ENCODE measurements at places on chromosomes 12 and 14.

- no peak for DNase-seq
These were observed 49.1 kb downstream of the CCER1 start for GRCh38 chr12:90905691-90906370.

- DNase-seq = no peak
These were observed 80.4 kb downstream of the DUSP16 start for GRCh38 chr12:12482150-12482761.

DNA sequence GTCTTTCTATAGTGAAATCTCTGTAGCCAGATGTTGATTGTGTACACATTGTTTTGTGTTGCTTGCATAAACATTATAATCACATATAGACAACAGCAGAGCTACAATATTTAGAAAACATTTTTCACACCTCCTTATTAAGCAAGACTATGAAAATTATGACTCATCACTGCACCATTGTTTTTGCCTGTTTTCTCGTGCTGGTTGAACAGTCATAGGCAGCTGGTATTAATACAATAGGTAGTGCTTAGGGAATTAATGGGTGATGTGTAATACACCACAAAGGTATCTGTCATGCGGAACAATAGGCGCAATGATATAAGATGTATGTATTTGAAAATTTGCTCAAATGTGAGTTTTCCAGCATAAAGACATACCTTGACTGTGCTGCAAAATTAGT, 449.3 kb downstream of the FOXG1 start:
- DNase-seq = no peak

GRCh38 chr12:42270596-42270995, 32.5 kb upstream of the YAF2 start:
- DNase-seq = no peak

- no peak for DNase-seq
These were observed 17.4 kb downstream of the MVK start for GRCh38 chr12:109591041-109591440.

GRCh38 chr12:111256629-111257434, 112.1 kb downstream of the PHETA1 start:
- DNase-seq = no peak

DNA sequence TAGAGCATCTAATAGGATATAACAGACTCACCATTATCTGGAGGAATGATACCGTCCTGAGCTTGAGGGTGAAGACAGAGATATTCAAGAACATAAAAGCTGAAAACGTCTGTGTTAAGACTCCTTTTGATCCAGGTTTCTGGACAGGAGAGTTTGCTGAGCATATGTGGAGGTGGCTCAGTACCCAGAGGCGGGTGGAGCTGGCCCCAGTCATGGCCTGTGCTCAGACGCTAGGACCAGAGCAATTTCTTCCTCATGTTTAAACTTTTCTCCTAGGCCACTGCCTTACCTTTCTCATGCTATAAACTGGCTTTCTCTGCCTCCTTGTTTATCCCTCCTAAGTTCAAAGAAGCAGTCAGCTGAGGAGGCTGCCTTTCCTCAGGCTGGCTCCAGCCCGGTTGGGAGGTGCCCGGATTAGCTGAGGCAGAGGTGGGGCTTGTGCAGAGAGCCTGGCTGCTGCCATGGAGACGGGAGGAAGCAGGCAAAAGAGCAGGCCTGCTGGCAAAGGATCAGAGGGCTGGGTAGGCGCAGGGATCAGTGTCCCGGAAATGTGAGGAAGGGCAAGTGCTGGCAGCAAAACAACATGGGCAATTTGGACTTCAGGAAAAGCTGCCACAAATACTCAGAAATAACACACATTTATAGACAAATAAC, 13.7 kb downstream of the COA8 start:
- DNase-seq = no peak

- no peak for DNase-seq
These were observed 10.6 kb upstream of the KITLG start for GRCh38 chr12:88590851-88591250.

GRCh38 chr14:77264466-77265186, 6.4 kb downstream of the NGB start:
- DNase-seq = no peak

DNA sequence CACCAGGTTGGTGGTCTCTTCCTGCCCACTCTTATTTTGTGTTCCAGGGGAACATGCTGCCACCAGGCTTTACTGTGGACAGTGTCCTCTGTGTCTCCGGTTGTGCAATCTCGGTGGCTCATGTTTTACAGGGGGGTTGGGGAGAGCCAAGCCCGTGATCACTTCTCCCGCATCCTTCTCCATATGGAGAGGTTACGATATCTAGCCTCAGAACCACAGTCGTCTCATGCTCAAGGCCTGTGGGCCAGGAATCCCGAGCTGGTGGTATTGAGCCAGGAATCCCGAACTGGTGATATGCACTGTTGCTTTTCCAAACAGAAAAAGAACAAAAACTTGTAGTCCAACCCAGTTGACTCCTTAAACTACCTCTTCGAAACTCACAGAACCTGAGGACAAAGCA, 37.0 kb upstream of the INF2 start:
- DNase-seq = no peak

DNA sequence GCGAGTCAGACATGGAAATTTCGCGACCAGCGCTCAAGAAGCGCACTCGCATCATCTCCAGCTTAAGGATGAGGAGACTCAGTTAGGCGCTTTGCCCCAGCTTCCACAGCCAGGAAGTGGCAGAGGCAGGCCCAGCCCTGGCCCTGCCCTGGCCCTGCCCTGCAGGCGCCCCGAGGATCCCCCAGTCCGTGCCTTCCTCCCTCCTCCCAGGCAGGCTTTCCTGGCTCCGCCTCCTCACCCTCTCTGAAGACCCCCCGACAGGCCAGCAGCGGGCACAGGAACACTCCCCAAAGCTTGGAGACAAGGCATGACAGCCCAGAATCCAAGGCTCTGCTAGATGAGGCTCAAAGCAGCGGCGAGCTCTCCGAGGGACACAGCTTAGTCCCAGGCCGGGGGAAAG, 25.1 kb downstream of the UBR7 start:
- no peak for DNase-seq

DNA sequence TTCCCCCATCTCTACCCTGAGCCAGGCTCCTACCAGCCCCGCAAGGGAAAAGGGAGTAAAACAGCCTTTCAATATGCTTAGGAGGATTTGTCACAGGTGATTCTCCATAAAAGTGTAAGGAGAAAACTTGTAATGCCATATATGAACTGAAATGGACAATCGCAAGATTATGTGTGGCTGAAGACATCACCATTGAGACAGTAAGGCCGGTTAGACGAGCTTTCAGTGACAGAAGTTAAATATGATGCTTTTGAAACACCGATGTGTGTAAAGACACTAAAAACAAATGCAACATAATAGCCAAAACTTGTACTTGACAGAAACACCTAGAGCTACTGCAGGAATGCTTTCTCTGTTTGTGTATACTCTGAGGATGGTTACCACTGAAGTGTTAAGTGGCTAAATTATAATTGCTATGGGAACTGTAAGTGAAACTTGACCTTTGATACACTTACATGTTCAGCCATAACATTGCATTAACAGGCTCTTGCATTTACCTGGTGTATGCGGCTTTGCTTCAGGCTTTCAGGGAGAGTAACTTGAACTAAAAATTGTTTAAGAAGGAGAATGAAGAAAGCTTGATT, 42.3 kb downstream of the FAR2 start:
- no peak for DNase-seq

DNA sequence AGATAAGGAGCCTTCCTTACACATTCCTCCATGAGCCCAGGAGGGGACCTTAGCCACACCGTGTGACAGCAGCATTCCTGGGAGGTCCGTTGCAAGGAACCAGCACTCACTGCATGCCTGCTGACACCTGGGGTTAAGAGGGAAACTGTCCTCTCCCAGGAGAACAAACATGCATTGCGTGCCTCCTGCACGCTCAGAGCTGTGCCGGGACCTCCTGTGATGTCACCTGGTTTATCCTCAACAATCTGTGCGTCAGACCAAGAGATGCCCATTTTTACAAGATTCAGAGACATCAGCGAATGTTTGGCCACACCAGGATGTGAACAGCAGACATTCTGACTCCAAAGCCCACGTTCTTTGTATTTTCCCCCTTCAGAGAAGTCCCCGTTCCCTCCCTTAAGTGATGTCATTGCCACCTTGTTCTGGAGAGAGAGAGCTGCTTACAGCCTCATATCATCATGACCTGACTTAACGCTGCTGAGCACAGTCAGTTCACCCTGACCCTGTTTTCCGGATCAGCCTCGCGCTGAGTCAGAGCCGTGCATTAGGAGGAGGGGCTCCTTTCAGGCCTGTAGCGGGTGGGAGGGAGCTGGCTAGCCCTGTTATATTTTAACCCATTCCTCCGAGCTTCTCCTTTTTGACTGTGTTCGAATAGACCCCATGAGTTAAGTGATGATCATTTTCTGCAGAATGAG, 36.2 kb downstream of the TMEM120B start:
- DNase-seq = no peak

- DNase-seq = no peak
These were observed 16.0 kb downstream of the C14orf132 start for GRCh38 chr14:96055065-96055752.

GRCh38 chr14:58078068-58078467, 73.9 kb downstream of the ARMH4 start:
- DNase-seq = no peak

GRCh38 chr14:65170768-65171507, 68.6 kb upstream of the MAX start:
- DNase-seq = peak; percentile 19

- no peak for DNase-seq
These were observed 895.8 kb downstream of the RPS29 start for GRCh38 chr14:48690349-48690748.

DNA sequence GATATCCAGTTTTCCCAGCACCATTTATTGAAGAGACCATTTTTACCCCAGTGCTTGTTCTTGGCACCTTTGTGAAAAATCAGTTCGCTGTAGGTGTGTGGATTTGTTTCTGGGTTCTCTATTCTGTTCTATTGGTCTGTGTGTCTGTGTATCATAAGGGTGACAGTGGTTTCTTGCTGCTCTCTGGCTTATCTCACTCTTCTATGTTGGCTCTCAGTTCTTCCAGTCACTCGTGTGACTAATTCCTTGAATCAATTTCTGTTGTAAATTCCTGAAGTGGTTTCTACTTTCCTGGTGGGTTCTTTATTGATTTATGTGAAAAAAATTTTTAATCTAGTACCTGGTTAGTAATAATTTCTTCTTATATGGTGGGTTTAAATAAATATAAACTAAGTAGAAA, 58.3 kb downstream of the OTOGL start:
- DNase-seq = no peak

DNA sequence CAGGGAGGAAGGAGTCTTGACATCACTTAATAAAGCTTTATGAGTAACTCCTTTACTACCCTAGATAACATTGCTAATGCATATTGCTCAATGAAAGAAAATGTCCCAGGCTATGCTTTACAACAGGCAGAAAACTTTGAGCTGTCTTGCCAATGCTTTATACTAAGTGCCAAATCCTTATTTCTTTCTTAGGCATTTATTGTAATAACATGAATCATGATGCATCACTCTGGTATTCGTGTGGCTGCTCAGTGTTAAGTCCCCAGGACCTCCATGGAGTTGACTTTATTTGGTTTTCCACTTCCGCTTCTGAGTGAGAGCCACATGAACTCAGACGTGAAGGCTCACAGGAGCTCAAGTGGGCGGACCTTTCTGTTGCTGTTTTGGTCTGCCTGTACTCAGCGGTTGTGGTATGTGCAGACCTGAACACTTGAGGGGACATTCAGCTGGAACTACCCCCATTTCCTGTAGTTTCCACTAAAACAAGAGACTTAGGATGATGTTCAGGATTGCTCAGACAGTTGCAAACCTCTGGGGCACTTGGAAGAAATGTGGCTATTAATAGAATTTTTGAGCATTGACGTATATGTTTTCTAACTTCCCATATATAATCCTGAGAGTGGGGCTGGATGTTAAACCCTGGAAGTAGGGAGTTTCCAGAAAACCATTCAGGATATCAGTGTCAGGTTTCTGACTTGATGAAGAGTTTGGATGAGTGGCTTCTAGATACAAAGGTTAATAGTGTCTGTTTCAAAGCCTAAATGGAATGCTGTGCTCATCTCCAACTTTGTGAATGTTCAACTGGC, 258.6 kb downstream of the MSRB3 start:
- no peak for DNase-seq

DNA sequence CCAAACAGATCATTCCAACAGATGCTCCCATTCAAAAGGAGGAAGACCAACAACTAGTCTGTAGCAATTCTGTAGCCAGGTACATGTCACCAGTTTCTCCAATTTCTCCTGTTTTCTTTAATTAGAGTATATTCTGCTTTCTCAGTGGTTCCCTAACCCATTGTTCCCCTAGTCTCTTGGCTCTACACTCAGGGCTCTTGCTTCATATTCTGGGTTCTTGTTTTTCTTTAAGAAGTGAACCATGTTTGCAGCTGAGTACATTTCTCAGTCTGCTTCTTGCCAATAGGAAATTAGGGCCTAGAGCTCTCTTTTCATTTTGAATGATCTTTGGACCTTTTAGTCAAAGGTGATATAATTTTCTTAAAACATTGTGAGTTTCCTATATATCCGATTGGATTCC, 29.4 kb upstream of the STXBP6 start:
- DNase-seq = no peak

DNA sequence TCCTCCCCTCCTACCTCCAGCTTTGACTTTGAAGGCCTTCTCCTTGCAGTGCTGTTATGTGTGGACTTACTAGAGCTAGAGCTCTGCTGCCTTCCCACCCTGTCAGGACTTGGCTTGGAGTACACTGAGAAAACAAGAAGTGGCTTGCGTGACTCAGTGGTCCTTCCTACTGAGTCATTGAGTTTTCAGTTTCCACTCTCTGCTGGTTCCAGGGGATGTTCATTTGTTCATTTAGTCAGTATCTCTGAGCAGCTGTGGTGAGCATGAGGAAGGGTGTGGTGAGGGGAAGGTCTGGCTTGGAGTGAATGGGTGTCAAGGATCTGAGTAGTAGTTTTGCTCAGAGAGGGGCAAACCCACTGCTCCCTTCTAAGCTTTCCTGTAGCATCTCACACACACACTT, 17.2 kb upstream of the ELK3 start:
- DNase-seq = peak; percentile 45

GRCh38 chr12:57096099-57096572, 7.2 kb downstream of the NAB2 start:
- DNase-seq = no peak

DNA sequence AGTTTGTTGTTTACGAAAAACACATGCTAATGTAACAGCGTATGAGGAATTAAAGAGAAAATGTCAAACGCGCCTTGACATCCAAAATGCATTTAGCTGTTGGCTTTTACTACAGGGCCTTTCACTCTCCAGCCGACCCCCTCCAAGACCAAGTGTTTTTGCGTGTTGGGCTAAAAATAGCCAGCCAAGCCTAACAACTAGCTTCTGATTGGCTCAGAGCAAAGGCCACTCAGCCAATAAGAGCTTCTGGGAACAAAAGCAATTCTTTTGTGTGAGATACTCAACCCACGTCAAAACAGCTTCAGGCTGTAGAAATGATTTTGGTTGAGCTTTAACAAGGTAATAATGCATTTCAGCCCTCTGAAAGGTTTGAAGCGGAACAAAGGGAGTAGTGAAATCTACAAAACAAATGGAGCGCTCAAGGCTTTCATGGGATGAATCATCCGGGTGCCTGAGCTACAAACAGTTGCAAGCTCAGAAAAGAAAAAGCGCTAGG, 198.7 kb upstream of the DCN start:
- DNase-seq = no peak
